ENCODE measurements at places on chromosomes 6 and 20.

GRCh38 chr6:153031335-153031955 is 28.9 kb upstream of the MTRF1L start:
- DNase-seq, result no peak

DNA sequence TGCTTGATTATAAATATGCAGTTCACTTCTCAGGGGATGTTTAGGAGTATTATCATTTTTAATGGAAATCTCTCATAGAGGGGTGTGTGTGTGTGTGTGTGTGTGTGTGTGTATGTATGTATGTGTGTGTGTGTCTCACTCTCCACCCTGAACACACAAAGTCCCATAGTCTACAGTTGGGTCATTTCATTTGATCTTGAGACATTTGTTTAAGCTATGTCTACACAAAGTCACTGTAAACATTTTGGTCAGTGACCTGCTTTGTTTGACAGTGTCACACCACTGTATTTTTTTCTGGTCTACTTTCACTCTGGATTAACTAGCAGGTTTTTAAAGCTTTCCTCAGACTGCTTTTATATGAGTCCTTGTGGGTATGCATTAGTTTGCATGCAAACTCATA is 215.2 kb downstream of the GRIK2 start:
- no peak for DNase-seq

GRCh38 chr6:21164768-21165326 is 428.7 kb upstream of the SOX4 start:
- no peak for DNase-seq

GRCh38 chr6:111796310-111796918 is 76.8 kb downstream of the FYN start:
- no peak for DNase-seq

DNA sequence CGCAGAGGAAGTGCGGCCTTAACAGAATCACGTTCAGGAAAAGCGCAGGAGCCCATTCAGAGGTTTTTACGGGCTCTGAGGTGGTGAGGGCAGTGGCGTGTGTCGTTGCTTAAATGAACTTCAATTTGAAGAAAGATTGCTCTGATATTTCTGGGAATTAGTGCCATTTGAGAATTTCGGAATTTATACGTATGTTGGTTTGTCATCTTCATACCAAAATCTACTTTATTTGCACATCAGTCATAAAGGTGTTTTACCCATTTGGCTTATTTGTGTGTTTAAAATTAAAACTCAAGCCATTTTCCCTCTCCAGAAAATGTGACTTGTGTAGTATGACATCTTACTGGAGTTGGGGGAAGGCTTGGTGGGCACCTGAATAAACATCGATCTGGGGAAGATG is 48.1 kb upstream of the TULP4 start:
- no peak for DNase-seq

- DNase-seq, result no peak
These were observed 105.4 kb upstream of the ESR1 start for GRCh38 chr6:151701911-151702562.

GRCh38 chr6:125932451-125932795 is 24.1 kb upstream of the HINT3 start:
- DNase-seq, result no peak

- no peak for DNase-seq
These were observed 610.4 kb upstream of the IMPG1 start for GRCh38 chr6:76682842-76683241.

GRCh38 chr6:162069995-162070394 is 657.6 kb downstream of the PRKN start:
- DNase-seq, result no peak

DNA sequence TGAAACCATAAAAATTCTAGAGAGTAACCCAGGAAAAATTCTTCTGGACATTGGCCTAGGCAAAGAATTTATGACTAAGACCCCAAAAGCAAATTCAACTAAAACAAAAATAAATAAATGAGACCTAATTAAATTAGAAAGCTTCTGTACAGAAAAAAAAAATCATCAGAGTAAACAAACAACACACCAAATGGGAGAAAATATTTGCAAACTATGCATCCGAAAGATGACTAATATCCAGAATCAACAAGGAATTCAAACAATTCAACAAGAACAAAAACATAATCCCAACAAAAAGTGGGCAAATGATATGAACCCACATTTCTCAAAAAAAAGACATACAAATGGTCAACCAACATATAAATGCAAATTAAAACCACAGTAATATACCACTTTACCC is 242.6 kb upstream of the CDYL start:
- no peak for DNase-seq

DNA sequence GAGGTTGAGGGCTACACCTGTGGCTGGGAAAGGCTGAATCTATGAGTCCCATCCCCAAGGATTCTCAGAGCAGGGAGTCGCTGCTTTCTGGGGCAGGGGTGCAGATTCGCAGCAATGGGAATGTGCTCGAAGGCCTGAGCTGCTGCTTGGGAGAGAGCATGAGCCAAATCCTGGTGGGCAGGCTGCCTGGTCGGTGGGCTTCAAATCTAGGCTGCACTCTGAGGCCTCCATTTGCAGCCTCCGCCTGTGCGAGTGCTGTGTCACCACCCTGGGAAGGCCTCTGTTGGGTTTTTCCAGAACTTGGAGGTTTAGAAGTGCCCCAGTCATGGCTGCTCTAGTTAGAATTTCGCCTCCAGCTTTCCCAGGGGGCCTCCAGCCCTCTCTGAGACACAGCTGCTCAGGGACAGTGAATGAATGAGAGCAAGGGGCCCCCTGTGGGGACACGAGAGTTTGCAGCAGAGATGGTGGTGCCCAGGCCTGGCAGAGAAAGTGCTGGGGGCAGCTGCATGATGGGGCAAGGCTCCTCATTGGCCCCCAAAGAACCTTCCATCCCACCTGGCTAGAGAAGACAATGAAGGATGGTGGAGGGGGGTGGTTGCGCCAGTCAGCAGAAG is 31.1 kb upstream of the RNF24 start:
- no peak for DNase-seq

All from NCI-H1694 (cell line).